Fibroblast of skin of right biceps (primary cell): ENCODE measurements at places on chromosomes 4 and X.

DNA sequence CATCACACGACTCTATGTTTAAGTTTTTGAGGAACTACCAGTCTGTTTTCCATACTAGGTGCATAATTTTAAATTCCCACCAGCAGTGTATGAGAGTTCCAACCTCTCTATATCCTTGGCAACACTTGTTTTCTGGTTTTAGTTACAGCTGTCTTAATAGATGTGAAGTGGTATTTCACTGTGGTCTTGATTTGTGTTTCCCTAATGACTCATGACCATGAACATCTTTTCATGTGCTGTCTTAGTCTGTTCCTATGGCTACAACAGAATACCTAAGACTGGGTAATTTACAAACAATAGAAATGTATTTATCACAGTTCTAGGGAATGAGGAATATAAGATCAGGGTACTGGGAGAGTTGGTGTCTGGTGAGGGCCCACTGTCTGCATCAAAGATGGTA lies 51.5 kb upstream of the GPR78 start:
- peak; percentile 65 for DNase-seq

DNA sequence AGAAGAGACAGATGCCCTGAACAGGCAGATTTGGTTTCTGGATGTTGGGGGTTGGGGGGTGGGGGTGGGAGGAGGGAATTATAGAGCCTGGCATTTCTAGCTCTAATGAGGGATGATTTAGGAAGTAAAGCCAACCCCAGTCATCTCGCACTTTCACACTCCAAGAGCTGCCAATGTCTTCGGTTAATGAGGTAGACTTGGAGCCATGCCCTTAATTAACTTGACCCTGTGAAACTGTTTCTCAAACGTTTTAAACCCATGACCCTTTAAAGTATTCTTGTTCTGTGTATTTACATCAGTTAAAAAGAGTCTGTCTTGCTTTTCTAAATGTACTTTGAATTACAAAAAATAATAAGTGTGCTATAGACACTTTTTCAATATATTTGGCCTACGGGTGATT lies 466.9 kb downstream of the FAT4 start:
- DNase-seq: no peak

GRCh38 chrX:109859651-109860050 lies 126.6 kb upstream of the ACSL4 start:
- no peak for DNase-seq

DNA sequence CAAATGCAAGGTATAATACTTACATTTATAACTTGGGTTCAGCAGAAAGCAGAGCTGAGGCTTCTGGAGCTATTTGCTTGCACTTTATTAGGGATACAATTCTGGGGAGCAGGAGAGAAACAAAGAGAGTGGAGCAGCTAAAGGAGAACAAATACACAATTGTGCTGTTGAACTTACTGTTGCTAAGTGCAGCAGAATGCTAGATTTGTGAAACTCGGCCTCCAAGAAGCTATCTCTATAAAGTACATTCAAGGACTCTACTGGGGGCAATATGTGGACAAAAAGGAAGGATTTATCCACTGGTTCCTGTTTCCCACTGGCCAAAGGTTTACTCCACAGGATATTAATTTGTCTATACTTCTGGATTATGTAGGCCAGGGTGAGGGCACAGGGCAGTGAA lies 86.8 kb downstream of the PPP1R2C start:
- DNase-seq: no peak

DNA sequence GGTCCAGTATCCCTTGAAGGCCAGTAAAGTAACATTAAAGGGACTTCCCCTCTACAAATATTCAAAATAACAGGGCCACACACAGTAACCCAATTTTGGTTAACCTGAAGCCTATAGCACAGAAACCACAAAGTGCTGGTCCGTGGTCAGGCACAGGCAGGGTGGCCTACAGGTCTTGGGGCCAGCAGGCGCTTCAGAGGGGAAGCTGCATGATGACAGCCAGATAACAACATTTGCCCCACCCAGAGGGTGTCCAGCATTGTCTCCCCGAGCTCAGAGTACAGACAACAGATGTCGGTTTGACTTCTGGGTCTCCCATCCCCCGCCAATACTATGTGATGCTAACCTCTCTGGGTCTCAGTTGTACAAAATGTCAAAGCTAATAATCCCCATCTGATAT lies 51.1 kb downstream of the SH3KBP1 start:
- no peak for DNase-seq

GRCh38 chr4:118353534-118354030 lies 779 bp upstream of the PRSS12 start:
- DNase-seq: no peak

DNA sequence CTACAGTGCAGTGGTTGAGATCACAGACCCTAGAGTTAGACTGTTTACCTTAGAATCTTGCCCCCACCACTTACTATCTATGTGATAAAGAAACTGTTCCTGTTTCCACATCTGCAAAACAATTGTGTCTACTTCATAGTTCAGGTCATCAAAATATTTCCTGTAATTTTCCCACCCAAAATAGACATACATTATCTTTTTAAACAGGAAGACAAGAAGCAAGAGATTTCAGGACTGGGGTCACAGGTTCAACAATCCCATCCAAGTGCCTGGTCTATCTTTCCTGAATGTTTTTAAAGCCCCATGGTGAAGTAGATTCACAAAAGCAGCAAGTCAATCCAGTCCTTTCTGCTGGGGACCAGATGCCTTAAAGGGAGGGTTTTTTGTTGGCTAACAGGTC lies 41.8 kb upstream of the CT47C1 start:
- no peak for DNase-seq

DNA sequence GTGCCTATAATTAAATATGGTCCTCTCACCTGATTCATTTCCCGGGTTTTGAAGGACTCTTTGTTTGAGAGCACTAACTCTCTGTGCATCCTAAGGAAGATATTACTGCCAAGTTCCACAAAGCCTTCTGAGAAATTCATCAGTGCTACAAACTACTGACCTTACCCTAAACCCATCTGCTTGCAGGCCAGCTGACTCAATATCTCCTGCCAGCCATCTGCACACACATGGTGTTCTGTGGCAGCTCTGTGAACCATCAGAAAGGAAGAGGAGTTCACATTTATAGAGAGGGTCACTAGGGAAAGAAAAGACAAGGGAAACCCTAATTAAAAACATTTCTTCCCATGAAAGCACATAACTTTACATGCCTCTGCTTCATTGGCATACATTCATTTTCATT lies 156.7 kb downstream of the ATP10D start:
- no peak for DNase-seq

DNA sequence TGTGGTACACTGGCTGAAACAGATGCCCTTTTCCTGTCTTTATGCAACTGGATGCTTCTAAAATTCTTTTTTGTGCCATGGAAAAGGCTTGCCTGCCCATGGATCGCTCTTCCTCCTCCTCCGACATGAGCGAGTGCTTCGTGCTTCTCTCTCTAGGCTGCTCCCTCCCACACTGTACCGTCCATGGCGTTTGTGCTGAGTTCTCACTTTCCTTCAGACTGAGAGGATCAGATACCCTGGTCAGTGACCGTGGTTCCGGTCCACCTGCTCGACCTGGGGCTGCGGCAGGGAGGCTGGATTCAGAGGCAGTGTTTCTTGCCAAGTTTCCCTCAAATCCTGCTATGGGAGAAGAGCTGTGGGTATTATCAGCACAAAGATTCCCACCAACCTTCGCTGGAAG lies 10.2 kb upstream of the CLDN24 start:
- no peak for DNase-seq

GRCh38 chr4:25043548-25043947 lies 12.8 kb upstream of the LGI2 start:
- no peak for DNase-seq

DNA sequence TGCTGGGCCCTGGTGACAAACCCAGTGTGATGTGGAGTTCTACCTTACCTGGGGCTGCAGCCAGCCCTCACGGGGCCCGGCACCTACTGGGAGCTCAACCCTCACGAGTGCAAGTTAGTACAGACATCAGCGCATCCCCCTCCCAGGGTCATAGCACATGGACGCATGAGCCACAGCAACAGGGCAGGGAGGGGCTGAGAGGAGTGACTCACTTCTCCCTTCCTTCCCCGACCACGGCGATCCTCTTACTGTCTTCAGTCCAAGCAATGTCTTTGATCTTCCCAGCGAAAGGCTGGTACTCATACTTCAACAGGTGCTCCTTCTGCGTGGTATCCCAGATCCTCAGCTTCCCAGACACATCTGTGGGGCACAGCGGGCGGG lies 17.8 kb downstream of the WDR1 start:
- peak; percentile 73 for DNase-seq

DNA sequence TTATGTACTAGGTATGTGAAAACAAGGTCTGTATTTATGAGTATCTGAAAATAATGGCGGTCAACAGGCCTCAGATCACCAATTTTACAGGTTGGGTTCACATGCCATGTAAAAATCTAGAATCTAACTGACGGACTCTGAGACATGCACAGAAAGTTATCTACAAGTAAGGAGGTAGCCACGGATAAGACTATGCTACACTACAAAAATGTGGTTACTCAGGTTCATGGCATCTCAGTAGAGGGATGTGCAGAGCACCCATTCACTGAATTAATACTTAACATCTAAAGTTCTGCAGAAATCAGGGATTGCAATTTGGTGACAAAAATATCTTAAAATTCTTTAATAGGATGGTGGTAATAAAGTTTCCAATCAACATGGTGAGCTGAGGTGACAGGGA lies 155.9 kb downstream of the APBB2 start:
- DNase-seq: peak; percentile 48

DNA sequence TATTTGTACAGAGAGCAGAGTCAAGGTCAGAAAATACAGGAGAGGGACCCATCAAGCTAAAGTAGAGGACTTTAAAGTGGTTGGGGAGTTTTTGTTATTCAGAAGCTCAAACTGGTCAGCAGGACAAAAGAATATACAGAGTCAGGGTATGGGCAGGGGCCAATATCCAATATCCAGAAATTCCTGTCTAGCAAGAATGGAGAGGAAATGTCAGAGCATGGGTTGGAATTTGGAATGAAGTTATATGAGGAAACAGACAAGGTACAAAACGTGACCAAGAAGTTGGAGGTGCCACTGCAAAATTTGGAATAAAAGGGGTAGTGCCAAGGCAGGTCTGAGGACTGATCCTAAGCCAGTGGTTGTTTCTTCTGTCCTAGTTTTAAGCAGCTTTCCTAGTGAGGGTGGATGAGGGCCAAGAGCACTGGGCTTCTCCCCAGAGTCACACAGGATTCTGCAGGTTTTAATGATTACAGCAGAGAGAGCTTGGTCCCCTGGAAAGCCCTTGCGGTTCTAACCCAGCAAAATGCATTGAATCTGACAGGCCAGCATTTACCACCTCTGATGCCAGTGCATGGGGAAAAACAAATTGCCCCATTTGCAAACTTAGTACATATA lies 304.7 kb upstream of the FTHL17 start:
- no peak for DNase-seq

GRCh38 chr4:178244785-178245184 lies 802.5 kb upstream of the AGA start:
- DNase-seq: no peak

DNA sequence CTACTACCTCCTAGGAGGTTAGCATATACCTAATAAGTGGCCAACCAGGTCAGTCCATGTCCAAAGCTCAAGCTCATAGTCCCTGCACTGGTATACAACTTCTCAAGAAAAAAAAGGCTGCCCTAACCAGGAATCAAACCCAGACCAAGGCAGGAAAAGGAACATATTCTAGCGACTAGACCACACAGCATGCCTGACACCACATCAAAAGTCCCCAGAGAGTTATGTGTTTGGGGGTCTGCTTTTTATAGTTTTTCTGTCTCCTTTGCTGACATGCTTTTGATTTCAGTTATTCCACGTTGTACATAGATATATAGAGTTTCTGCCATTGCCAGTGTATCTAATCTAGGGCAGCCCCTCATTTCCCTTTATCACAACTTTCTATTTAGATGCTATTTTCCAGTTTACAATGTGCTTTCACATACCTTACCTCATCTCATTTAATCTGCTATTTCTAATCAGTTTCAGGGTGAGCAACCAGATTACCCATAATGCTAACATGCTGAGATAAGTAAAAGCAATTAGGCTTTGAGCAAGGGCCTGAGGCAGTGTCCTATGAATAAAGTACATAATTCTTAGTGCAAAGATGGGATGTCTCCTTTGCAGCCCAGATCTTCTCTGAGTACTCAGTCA lies 17.8 kb downstream of the ARHGEF6 start:
- no peak for DNase-seq

DNA sequence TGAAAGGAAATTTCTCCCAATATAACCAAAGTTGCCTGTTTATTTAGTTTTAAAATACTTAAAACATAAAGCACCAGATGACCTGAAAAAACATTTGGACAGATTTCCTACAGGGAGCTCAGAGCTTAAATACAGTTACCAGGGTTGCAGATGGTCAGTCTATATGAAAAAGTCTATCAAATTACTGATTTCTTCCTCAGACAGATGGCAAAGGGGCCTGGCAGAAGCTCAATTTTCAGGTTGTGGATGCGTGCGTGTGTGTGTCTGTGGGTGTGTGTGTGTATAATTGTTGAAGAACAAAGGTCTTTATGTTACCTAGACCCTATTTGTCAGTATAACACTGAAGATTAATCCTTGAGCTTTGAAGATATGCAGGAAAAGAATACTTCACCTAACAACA lies 169.4 kb downstream of the MAD2L1 start:
- DNase-seq: no peak

DNA sequence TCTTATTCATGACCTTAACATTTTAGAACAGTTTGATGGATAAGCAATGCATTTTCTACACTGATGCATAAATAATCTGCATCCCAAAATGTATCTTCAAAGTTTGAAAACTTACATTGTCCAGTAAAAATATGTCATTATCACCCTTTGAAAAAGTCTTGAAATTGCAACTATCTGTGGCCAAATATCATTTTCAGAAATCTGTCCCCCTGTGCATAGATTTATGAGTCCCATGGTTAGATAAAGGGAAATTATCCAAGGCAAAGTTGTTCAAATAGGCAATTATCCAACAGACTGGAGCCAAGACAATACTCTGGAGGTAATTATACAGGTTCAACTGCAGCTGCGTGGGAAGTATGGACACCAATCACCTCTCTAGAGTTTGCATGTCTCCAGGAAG lies 182.5 kb upstream of the INTU start:
- no peak for DNase-seq

DNA sequence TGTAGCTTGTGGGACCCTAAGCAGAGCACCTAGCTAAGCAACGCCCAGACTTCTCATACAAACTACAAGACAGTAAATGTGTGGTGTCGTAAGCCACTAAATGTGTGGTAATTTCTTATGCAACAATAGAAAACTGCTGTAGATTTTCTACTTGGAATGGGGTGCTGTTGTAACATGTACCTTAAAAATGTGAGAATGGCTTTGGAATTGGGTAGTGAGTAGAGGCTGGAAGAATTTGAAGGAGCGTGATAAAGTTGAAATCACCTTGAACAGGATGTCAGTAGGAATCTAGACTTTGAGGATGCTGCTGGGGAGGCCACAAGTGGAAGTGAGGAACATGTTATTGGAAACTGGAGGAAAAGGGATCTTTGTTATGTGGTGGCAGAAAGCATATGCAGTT lies 43.2 kb upstream of the FUNDC1 start:
- DNase-seq: no peak

DNA sequence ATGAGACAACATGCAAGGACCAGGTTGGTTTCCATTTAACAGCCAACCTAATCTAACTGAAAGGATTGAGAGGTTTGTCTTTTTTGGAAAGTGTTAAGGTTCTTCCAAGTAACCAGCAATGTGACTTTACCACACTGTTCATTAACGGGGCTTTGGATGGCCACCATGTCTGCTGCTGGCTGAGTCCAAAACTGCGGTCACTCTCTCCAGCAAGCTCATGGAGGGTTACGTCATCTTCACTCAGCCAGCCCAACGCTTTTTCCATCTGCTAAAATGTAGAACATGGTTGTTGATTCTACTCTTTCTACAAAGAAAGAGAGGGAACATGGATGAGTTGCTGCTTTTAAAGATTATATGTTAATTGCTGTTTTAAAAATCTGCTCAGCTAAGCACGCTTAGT lies 11.0 kb downstream of the PKD2 start:
- peak; percentile 24 for DNase-seq

GRCh38 chr4:47160095-47160494 lies 128.7 kb downstream of the GABRB1 start:
- no peak for DNase-seq
